ENCODE measurements at places on chromosomes 7 and 10. TPM values are rescaled to one million over a fixed set of nuclear protein-coding genes. Genes with fewer than 3 reads are reported as not detected.

Gene CYP2C8
- 2.6 TPM for total RNA-seq

Gene MSS51
- total RNA-seq: 3.6 TPM

Gene SYCE1
- not detected for total RNA-seq

Gene PRKAR2B
- total RNA-seq: 45.9 TPM

Gene CFTR
- total RNA-seq: 2.5 TPM

Gene CPED1
- total RNA-seq: 82.0 TPM

Gene LIPK
- not detected for total RNA-seq

Gene KCND2
- 14.5 TPM for total RNA-seq

Gene LRIT1
- 51.8 TPM for total RNA-seq

Gene TRIL
- total RNA-seq: 19.8 TPM

Gene POLL
- total RNA-seq: 21.9 TPM

Gene HPS1
- 21.6 TPM for total RNA-seq

Gene ZNF775
- total RNA-seq: 20.3 TPM

Gene TAS2R41
- total RNA-seq: not detected

Gene METTL2B
- total RNA-seq: 38.6 TPM

Gene LDB3
- total RNA-seq: 24.9 TPM

Gene ACHE
- total RNA-seq: 25.7 TPM

Gene LRRC17
- 46.9 TPM for total RNA-seq

Gene EVX1
- total RNA-seq: not detected

Gene MYL10
- total RNA-seq: 3.8 TPM

Gene TUBB8
- total RNA-seq: not detected

Gene AKR1C4
- not detected for total RNA-seq

Gene CDC14C
- 0.22 TPM for total RNA-seq

Gene ENO4
- 1.4 TPM for total RNA-seq

Gene CRYGN
- total RNA-seq: not detected

Gene MMD2
- total RNA-seq: 5.7 TPM

Gene DHTKD1
- 41.7 TPM for total RNA-seq

Gene LRRC61
- total RNA-seq: 26.6 TPM

Gene CDNF
- 3.0 TPM for total RNA-seq

Gene SEMA3A
- 134 TPM for total RNA-seq

Gene HGF
- total RNA-seq: 10.9 TPM

Gene GALNT17
- total RNA-seq: 27.0 TPM

Gene HACD1
- 12.9 TPM for total RNA-seq

Gene SSC4D
- 1.5 TPM for total RNA-seq

Gene PILRA
- total RNA-seq: 1.8 TPM

Gene OR2A1
- 0.44 TPM for total RNA-seq

All from camera-type eye (tissue), 1 donor.